Activated T-helper 2 cell treated with anti-CD3 and anti-CD28 coated beads, Interferon-gamma antibody, Interleukin-2, Interleukin-4, amounts not matched to agents 10 μg/mL and 5 μg/mL and 100 μg/mL, durations not matched to agents 14 hours and 24 hours and 36 hours (primary cell): ENCODE measurements at places on chromosomes 7 and 10.

DNA sequence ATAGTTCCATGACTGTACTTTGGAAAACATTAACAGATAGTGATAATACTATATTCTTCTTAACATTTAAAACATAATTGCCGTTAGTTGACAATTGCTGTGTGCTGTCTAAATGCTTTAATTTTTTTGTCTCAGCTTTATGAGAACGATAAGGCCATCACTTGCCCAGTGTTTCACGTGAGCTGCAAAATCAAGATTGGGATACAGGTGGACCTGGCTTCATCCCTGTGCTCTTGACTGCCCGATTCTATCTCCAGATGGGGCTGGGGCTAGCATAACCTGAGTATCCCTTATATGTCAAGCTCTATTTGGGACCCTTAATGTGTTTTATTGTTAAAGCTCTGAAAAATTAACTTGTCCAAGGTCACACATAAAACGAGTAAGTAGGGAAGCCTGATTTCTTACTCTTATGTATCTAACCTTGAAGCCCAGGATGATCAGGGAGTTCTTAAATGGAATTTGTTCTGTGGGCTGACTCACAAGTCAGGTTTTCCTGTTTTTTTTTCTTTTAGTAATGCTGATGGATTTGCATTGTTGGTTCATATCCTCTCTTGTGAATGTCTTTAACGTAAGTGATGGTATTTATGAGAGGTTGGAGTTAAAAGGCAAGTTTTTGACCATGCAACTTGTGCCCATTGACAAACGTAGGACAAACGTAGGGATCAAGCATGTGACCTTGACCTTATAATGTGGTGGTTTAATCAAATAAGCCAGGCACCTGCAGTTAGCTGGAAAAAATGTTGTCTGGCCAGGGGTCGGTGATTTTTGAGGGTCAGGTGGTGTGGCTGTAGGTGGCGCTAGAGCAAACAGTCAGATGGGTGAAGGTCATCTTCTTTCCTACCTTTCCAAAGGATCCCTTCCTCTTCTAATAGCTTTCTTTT is 3.6 kb downstream of the PRKAR2B start:
- no peaks in the 10 kb centered on the region for H3K36me3 ChIP-seq
- peaks cover 73% of the 10 kb centered on the region for H3K27me3 ChIP-seq
- no peak for DNase-seq
- H3K4me1 ChIP-seq: peaks cover 19% of the 10 kb centered on the region

GRCh38 chr7:155942226-155942950 is 130.1 kb upstream of the SHH start:
- no peak overlapping the region for H3K4me3 ChIP-seq
- no peak overlapping the region for H3K27ac ChIP-seq
- H3K27me3 ChIP-seq: peaks cover 1% of the 10 kb centered on the region
- no peaks in the 10 kb centered on the region for H3K36me3 ChIP-seq
- no peak for DNase-seq
- H3K4me1 ChIP-seq: peaks cover 4% of the 10 kb centered on the region

- H3K4me1 ChIP-seq: no peaks in the 10 kb centered on the region
- no peak overlapping the region for H3K4me3 ChIP-seq
- H3K27me3 ChIP-seq: no peaks in the 10 kb centered on the region
- H3K27ac ChIP-seq: no peak overlapping the region
- H3K36me3 ChIP-seq: no peaks in the 10 kb centered on the region
- DNase-seq: no peak
Observed at GRCh38 chr7:13028825-13029099, 341.3 kb downstream of the ARL4A start.

DNA sequence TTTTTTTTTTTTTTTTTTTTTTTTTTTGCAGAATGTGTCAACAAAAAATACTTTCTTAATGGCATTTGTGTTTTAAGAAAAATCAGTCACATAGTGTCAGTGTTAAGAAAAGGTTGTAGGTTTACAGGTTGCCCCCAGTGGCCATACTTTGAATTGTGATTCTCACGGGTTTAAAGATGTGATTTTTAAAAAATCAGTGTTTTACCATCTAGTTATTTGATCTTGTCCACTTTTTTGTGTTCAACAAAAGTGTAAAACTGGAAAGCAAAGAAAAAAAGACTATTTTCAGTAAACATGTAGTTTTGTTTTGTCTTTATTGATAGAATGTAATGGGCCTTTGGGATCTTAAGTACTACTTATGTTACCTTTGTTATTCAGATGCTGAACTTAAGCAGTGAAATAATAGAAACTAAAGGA is 25.7 kb downstream of the SUV39H2 start:
- H3K36me3 ChIP-seq: peaks cover 66% of the 10 kb centered on the region
- H3K27ac ChIP-seq: no peak overlapping the region
- no peak for DNase-seq
- peaks cover 3% of the 10 kb centered on the region for H3K4me1 ChIP-seq
- no peaks in the 10 kb centered on the region for H3K27me3 ChIP-seq

- H3K36me3 ChIP-seq: peaks cover 5% of the 10 kb centered on the region
- H3K27ac ChIP-seq: no peak overlapping the region
- no peak for DNase-seq
- H3K4me1 ChIP-seq: peaks cover 12% of the 10 kb centered on the region
- peaks cover 7% of the 10 kb centered on the region for H3K27me3 ChIP-seq
- no peak overlapping the region for H3K4me3 ChIP-seq
Observed at GRCh38 chr7:41809529-41809939, 106.6 kb upstream of the INHBA start.

DNA sequence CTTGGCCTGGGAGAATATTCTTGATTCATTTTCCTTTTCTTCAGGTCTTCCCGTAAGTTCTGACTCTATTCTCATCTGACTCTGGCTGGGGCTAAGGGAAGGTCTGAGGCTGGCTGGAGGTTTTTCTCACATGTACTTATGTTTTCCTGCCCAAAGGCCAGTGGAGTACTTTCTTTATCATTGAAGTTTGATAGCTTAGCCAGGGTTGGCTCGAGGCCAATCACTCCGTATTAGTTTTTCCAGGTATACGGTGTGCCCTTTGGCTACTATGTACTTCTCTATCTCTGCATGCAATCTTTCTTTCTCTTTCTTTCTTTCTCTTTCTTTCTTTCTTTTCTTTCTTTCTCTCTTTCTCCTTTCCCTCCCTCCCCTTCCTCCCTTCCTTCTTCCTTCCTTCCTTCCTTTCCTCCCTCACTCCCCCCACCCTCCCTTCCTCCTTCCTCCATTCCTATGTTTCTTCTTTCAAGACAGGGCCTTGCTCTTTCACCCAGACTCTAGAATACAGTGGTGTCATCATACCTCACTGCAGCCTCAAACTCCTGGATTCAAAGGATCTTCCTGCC is 26.8 kb upstream of the VKORC1L1 start:
- H3K4me3 ChIP-seq: no peak overlapping the region
- no peak overlapping the region for H3K27ac ChIP-seq

DNA sequence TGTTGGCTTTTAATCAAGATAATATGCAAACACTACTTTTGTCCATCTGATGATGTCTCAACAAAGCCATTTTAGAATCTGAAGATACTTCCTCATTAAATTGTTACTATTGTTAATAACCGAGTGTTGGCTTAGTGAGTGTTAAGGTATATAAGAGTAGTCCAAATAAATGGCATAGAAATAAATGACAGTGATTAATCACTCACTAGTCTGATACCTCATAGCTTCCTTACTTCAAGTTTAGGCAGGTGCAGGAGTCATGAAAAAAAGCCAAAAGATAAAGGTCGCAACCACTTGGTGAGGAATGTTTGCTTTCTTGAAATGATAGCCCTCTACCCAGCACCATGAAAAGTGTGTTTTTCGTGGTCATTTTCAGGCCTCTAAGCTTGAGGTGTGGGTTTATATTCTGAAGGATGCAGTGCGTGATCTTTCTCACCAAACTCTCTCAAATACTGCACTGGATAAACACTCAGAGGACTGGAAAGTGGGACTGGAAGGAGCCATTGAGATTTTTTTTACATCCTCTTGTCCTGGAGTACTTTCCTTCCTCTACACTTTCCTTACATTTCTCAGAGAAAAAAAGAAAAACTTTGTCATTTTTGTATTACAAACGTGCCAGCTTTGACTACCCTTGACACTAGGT is 138.1 kb downstream of the KIAA1217 start:
- H3K4me3 ChIP-seq: no peak overlapping the region
- H3K4me1 ChIP-seq: no peaks in the 10 kb centered on the region
- no peak overlapping the region for H3K27ac ChIP-seq
- no peaks in the 10 kb centered on the region for H3K36me3 ChIP-seq
- DNase-seq: no peak
- H3K27me3 ChIP-seq: peaks cover 6% of the 10 kb centered on the region

DNA sequence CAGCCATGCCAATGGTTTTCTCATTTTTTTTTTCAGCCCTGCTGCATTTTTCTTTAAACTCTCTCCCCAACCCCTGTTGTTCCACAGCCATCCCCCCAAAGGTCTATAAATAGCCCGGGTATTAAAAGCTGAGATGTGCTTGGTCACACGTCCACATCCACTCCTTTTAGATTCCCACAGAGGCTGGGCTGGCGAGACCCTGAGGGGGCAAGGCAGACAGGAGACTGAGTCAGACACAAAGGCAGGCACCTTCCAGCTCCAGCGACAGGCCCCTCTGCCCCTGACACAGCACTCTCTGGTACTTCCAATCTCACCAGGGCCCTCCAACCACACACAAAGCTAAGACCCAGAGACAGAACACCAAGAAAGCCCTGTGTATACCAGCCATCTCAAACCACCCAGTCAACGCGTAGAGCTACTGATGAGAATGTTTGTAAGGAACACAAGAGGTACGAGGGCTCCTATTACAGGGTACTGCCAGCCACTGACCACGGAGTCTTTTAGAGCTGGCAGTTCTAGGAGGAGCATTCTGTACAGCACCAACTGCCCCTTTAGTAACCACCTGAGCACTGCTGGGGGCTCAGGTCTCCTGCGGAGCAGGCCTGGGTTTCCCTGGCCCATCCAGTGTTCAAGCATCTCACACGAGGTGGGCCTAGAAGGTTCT is 64.2 kb upstream of the DDC start:
- DNase-seq: peak; percentile 5
- H3K4me1 ChIP-seq: peaks cover 7% of the 10 kb centered on the region
- peaks cover 10% of the 10 kb centered on the region for H3K36me3 ChIP-seq
- H3K4me3 ChIP-seq: no peak overlapping the region
- H3K27ac ChIP-seq: no peak overlapping the region
